Adrenal gland (tissue), 19 donors: ENCODE measurements at places on chromosomes 2 and 18.

- DNase-seq = no peak
Measured at GRCh38 chr2:226690461-226691024, 109.1 kb downstream of the IRS1 start.

DNA sequence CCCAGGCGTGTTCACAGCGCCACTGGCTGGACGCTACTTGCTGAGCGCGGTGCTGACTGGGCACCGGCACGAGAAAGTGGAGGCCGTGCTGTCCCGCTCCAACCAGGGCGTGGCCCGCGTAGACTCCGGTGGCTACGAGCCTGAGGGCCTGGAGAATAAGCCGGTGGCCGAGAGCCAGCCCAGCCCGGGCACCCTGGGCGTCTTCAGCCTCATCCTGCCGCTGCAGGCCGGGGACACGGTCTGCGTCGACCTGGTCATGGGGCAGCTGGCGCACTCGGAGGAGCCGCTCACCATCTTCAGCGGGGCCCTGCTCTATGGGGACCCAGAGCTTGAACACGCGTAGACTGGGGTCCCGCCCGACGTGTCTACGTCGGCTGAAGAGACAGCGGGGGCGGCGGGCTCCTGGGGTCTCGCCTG, 891 bp upstream of the KHK start:
- DNase-seq = peak; percentile 84

- DNase-seq = no peak
Measured at GRCh38 chr18:72601481-72601880, 57.3 kb upstream of the CBLN2 start.

- no peak for DNase-seq
Measured at GRCh38 chr2:233404222-233404621, 49.9 kb downstream of the DGKD start.

- DNase-seq = no peak
Measured at GRCh38 chr2:80499095-80499494, 194.5 kb upstream of the LRRTM1 start.

DNA sequence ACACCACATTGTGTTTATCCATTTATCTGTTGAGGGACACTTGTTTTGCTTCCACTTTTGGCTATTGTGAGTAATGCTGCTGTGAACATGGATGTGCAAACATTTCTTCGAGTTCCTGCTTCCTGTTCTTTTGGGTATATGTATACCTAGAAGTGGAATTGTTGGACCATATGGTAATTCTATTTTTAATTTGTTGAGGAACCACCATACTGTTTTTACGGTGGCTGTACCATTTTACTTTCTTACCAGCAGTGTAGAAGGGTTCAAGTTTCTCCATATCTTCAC, 23.1 kb downstream of the ANXA4 start:
- DNase-seq = no peak

- no peak for DNase-seq
Measured at GRCh38 chr2:20348542-20348941, 2.1 kb downstream of the PUM2 start.

- DNase-seq = peak; percentile 54
Measured at GRCh38 chr18:76437011-76437410, 58.0 kb downstream of the ZNF516 start.

DNA sequence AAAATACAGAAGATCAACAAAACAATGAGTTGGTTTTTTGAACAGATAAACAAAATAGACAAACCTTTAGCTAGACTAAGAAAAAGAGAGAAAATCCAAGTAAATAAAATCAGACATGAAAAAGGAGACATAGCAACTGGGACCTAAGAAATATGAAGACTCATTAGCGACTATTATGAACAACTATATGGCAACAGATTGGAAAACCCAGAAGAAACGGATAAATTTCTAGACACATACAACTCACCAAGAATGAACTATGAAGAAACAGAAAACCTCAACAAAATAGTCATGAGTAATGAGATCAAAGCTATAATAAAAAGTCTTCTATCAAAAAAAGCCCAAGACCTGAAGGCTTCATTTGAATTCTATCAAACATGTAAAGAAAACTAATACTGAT, 59.3 kb downstream of the EPB41L3 start:
- DNase-seq = no peak

DNA sequence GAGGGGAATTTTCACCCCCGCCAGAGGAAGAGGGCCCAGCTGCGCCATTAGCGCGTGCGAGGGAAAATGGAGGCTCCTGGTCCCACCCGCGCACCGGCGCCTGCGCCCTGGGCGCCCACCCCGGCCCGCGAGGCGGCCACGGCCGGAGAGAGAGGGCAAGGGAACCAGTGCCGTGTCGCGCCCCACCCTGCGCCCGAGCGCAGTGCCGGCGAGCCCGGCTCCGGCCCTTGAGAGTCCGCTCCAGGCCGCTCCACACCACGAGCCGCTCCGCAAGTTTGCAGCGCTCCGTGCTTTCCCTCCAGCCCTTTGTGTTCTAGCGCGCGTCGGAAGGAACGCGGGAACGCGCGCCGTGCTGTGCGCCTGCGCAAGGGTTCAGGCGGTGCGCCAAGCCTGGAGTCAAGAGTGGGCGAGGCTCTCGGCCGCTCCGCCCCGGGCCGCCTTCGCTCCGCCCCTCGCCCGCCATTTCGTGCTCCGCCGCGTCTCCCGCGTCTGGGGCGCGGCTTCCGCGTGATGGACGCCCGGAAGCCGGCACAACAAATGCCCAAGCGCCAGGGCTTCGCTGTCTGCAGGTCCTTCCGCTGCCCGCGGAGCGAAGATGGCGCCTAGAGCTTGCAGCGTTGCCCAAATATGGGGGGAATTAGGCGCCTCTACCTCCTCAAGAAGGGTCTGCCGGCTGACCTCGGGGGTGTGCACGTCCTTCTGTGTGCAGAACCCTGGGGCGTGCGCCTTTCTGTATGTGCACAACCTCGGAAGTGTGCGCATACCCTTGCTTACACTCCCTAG, 46.1 kb upstream of the PTMA start:
- DNase-seq = peak; percentile 98

- no peak for DNase-seq
Measured at GRCh38 chr2:201118961-201119854, 3.2 kb downstream of the CFLAR start.

GRCh38 chr2:30684996-30685395, 122.2 kb downstream of the CAPN13 start:
- no peak for DNase-seq

- DNase-seq = no peak
Measured at GRCh38 chr2:127255146-127255545, 35.0 kb upstream of the CYP27C1 start.

GRCh38 chr18:37505321-37505720, 60.3 kb downstream of the CELF4 start:
- no peak for DNase-seq

DNA sequence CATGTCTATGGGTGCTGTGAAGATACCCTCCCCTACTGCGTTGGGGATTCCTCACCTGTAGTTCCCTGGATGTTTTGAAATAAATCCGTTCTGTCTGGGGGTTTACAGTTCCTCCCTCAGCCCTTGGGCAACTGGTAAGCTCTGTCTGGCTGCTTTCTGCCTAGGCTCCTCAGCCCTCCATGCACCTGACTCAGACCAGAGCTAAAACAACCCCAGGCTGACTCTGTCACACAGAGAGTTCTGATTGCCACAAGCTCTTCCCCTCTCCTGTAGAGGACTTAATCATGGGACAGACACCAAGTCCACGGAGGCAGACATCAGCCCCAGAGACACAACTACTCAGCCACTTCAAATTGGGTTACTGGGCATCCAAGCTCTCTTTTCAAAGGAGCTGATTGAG, 6.3 kb downstream of the VIT start:
- DNase-seq = no peak

DNA sequence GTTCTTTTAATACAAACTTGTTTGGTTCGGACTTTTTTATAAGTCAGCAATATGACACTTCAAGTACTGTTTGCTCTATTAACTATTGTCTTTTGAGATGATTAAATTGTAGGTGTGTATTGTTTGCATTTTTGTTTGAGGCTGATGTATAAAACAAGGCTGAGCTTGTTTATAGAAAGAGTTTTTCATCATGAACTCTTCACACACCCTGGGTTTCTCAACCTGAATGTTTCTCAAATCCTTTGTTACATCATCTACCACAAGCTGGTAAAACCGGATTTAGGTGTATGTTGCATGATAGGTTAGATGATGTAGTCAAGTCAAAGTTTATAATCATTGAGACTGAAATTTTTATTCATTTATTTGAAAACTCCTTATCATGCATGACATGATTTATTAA, 335.2 kb upstream of the LRATD1 start:
- DNase-seq = no peak

DNA sequence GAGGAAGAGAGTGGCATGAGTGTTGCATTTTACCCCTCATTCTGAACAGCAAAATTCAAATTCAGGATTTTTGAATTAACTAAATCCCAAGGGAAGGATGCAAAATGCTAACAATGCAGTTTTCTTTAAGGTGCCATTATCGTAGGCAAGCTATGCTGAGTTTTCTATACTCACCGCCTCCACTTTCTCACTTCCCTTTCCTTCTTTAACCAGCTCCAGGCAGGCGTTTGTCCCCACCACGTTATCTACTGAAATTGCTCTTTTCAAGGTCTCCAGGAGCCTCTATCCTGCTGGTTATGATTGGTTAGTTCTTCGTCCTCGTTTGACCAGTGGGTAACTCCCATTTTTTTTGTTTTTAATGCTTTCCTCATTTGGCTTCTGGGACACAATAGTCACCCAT, 1.8 kb upstream of the CPO start:
- no peak for DNase-seq

DNA sequence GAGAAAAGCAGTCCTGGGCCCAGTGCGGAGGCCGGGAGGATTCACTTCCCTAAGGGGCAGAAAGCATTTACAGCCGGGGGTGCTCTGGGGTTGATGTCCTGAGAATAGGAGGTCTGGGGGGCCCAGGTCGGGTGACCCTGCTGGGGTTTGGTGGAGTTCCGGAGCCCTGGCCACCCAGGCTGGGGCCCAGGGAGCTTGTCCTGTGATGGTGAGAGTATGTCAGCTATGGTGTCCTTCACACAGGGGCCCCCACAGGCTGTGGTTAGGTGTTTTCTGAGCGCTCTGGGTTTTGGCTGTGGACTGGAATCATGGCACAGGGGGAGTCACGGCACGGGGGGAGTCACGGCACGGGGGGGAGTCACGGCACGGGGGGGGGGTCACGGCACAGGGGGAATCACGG, 54.5 kb upstream of the TMEM18 start:
- DNase-seq = no peak

- peak; percentile 16 for DNase-seq
Measured at GRCh38 chr2:240480834-240481623, 45.6 kb downstream of the GPC1 start.

GRCh38 chr2:144580521-144581161, 60.7 kb upstream of the ZEB2 start:
- no peak for DNase-seq

DNA sequence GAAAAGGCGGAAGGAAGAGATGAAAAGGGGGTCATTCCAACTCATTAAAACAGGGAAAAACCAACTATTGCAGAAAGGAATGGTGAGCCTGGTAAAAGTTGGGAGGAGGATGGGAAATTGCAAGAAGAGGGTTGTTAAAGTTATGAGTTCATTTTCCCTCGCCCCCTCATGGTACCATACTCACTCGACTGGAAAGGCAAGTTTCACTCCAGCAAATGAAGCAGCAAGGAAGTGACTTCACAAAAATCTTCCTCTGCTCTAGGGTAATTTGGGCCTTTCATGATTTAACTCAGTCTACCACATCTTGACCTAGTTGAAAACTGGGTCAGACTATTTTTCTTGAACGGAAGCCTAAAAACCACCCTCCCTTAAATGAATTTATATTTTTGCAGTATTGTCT, 22.8 kb upstream of the DAW1 start:
- no peak for DNase-seq

DNA sequence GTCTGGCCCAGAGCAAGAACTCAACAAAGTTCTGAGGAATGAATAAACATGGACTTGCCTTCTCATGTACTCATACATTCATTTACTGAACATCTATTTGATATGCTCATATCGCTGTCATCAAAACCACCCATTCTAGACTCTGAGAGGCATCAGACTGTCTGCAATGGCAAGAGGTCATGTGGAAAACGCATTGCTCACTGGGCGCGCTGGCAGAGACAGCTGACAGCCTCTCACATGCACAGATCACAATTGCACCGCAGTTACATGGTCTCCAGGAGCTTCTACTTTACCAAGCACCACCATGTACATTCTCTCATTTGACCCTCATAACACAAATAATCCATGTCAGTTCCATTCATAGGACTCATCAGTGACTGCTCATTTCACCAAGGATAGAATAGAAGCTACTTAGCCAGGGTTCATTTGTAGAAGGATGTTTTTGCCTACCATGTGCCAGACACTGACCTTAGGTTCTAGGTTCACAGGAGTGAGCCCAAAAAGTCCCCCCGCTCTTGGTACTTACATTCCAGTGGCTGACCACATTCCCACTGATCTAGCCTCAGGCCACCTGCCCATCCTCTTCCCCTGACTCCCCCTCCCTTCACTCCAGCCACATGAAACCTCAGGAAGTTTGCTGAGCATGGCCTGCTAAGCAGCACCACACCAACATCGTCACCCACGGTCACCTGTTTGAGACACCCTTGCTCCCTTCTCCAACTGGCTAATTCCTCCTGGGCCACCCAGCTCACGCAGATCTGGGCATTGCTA, 6.1 kb downstream of the FAM124B start:
- DNase-seq = no peak

- DNase-seq = no peak
Measured at GRCh38 chr18:23228102-23229061, 93.1 kb downstream of the CABLES1 start.

DNA sequence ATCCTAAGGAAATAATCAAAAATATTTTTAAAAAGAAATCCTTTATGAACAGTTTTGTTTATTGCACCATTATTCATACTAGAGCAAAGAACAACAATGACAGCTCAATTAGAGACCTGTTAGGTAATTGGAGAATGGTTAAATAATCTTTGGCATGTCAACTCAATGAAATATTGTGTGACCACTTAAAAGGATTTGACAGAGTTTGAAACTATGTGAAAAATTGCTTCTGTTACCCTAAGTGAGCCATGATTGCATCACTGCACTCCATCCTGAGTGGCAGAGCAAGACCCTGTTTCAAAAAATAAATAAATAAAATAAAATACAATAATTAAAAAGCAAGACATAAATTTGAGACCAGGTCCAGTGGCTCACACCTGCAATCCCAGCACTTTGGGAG, 66.1 kb upstream of the ATP8B1 start:
- no peak for DNase-seq

GRCh38 chr2:133841900-133842299, 273.6 kb upstream of the NCKAP5 start:
- DNase-seq = peak; percentile 35

- DNase-seq = no peak
Measured at GRCh38 chr2:134218930-134219658, 34.8 kb upstream of the MGAT5 start.

- DNase-seq = no peak
Measured at GRCh38 chr2:128790541-128791001, 471.9 kb upstream of the HS6ST1 start.

- no peak for DNase-seq
Measured at GRCh38 chr18:22814329-22814703, 118.8 kb upstream of the RBBP8 start.
